ENCODE measurements at places on chromosomes 4 and X.

DNA sequence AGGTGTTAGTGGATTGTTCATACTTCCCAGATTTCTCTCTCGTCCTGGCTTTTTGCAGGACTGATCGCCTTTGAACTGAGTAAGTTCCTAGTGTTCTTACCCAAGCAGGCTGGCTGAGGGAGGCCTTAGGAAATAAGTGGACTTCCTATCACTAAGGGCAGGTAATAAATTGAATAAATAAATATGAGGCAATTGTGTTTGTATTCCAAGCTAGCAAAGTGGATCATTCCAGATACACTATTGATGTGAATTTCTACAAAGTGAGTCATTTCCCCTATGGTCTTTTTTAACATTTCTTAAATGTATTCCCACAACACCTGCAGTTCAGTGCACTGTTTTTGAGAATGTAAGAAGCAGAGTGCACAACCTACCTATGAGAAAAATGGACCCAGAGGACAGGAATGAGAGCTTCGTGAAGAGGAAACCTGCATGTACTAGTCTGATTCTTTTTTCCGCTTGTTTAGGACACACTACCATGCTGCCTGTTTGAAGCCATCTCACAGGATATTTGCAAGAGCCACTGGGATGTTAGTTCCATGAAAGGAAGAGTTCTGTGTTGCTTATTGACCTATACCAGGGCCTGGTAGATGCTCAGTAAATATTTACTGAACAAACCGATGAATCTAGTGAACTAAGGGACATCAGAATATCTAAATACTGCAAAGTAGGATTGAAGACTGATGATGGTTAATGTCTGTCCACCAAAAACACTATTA lies 29.0 kb upstream of the SMAD1 start:
- no peak for DNase-seq

DNA sequence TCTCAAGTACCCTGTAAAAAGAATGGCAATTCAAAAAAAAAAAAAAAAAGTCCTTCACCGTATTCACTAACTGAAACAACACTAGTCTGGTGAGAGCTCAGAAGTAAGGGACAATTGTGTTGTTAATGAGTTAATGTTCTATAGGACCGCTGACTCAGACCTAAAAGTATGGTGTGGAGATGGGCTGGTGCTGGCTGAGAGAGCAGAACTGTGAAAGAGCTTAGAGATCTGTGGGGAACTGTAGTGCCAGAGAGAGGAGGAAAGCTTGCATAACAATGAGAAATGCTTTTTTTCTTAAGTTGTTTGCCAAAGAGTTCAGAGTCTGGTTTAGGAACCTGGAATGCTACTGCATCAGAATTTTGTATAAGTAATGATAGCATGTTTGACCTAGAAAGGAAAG lies 65.1 kb downstream of the LHFPL1 start:
- no peak for DNase-seq

- no peak for DNase-seq
Observed at GRCh38 chrX:10414156-10414824, 206.1 kb downstream of the MID1 start.

DNA sequence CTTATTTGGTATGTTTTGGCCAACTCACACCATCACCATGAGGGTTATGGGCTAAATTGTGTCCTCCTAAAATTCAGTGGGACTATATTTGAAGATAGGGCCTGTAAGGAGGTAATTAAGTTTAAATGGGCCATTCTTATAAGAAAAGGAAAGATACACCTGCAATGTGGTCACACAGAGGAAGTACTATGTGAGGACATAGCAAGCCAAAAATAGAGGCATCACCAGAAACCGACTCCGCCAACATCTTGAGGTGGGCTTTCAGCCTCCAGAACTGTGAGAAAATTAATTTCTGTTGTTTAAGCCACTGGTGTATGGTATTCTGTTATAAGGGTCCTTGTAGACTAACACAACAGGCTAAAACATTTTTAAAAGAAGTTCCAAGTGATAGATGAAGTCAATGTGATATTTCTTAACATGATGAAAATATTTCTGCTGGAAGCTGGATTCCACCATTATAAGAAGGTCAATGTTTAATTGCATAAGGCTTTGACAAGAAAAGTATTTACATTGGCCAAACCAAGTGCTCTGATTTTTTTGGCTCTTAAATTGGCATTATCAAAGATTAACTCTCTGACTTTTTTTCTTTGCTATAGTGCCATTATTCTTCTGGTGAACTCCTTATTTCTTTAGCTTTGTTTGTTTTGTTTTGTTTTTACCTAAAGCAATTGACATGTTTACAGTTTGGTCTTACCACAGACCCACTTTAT lies 540.9 kb downstream of the PPARGC1A start:
- DNase-seq = no peak

GRCh38 chrX:29243942-29244341 lies 656.7 kb downstream of the IL1RAPL1 start:
- DNase-seq = no peak

DNA sequence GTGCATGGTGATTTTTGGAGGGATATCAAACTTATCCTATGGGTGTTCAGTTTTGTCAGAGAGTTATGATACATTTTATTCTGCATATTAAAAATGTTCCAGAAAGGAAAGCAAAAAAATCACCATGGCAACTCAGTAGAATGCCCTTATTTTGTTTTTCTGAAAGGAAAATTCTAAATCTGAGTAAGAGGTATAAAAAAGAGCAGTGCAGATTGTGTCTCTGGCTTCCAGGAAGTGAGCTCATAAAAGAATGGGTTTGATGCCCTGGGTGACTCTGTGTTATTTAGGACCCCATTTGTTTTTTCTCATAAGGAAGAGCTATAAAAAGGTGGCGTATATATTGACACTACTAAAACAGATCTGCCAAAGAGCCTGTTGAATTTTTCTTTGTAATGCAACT lies 128.8 kb downstream of the UCHL1 start:
- no peak for DNase-seq

GRCh38 chr4:129278868-129279267 lies 182.9 kb downstream of the C4orf33 start:
- no peak for DNase-seq

GRCh38 chrX:17459008-17459611 lies 84.1 kb downstream of the NHS start:
- no peak for DNase-seq

GRCh38 chr4:159455675-159456237 lies 352.9 kb downstream of the RAPGEF2 start:
- no peak for DNase-seq

GRCh38 chr4:2443061-2443730 lies 24.4 kb downstream of the CFAP99 start:
- no peak for DNase-seq

DNA sequence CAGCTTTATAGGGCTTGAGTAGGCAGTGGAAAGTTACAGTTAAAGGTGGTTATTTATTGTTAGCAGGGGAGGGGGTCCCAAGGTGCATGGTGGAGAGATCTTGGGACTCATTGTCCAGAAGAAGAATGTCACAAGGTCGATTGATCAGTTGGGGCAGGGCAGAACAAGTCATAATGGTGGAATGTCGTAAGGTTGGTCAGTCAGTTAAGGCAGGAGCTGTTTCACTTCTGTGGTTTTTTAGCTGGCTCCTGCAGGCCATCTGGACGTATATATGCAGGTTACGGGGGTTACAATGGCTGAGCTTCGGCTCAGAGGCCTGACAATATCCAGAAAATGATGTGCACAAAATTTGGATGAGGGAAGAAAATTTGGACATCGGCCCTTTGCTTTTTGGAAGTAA lies 7.1 kb downstream of the OFD1 start:
- no peak for DNase-seq

DNA sequence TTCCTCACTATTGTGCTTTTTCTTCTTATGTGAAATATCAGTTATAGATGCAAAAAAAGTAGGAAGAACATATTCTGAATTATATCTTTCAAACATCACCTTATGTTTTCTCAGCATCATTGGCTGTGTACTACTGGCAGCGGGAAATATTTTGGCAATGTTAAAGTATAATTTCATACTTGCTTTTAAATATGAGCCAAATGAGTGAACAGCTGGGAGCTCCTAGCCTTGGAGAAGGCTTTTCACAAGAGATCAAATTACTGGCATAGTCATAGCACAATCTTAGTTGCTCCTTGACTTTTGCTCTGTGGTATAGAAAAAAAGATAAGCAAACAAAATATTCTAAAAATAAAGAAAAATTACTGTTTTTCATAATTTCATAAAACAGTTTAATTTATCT lies 1575.8 kb upstream of the PABPC4L start:
- DNase-seq = no peak

DNA sequence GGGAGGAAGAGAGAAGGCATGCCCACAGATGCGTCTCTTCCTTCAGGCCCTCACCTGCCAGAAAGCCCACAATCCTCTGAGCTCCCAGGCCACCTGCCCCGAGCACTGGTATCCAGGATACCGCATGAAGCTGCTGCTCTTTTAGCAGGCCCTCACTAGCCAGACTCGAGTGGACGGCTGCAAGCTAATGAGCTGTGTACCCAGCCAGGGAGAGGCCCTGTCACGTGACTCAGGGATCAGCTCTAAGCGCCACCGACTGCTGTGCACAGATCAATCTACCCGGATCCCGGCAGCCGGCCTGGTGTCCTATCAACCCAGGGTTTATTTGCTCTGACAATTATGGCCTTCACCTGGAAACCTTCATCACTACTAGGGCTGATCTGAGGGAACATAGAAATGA lies 39.0 kb downstream of the BCOR start:
- no peak for DNase-seq

GRCh38 chrX:18692541-18692940 lies 14.9 kb upstream of the PPEF1 start:
- DNase-seq = no peak

DNA sequence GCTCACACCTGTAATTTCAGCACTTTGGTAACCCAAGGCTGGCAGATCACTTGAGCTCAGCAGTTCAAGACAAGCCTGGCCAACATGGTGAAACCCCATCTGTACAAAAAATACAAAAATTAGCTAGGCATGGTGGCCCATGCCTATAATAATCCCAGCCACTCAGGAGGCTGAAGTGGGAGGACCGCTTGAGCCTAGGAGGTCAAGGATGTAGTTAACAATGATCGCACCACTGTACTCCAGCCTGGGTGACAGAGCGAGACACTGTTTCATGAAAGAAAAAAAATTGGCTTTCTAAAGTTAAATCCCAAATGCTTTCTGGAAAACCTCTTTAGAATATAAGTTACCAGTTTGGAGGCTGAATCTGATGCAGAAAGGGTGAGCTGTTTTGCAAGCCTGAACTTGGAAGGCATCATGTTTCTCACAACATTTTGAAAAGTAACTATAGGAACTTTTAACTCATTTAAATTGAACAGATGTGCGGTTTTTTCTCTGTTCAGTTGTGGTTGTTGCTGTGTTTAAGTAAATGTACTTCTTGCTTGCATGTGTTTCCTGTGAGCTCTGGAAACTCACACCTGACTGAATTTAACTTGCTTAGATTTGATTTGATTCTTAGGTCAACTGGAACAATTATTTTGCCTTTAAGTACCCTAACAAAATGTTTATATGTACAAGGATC lies 39.8 kb upstream of the TMEM131L start:
- no peak for DNase-seq

- DNase-seq = no peak
Observed at GRCh38 chr4:1738410-1738809, 17.1 kb downstream of the TACC3 start.

DNA sequence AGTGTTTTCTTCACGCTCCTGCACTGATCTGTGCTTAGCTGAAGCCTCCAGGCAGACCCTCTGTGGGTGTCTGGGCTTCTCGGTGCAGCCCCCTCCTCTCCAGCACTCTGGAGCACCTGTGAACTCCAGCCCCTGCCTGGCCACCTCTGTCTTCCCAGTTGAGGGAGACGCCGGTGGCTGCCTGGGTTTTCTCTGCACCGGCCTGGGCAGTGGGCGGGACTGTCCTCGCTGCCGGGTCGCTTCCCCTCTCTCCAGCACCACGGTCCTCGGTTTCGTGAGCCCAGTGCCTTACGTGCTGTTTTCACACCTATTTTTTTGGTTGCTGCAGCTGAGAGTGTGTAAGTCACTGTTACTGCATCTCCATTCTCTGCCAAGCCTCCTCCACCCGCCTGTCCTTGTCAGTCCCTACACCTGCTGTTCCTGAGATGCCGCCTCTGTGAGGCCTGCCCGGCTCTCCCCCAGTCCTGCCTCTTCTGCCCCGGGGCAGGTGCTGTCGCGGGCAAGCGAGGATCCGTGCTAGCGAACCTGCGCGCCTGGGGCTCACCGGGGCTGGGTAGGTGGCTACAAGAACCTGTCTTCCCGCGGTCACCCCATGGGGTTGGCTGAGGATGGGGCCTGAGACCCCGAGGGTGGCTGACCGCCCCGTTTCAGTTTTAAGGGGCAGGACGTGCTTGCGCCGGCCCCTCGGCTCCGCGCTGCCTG lies 2.4 kb upstream of the FGFRL1 start:
- no peak for DNase-seq

DNA sequence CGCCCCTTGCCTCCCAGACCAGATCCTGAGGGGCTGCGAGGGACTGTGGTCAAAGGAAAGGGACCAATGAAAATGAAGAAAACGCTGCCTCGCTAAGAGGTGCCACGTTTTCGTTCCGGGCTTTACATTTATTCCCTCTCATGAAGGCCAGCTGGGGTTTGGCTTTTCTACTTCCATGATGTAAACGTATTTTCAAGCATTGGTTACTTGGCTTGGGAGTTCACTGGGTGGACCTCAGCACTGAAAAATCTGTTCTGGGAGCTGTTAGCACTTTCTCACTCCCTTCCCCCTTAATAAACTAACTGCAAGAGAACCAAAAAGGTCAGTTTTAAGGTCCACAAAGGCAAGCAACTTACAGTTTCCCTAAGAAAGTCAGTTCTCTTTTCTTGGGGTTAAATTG lies 40.6 kb upstream of the ADGRG2 start:
- no peak for DNase-seq

DNA sequence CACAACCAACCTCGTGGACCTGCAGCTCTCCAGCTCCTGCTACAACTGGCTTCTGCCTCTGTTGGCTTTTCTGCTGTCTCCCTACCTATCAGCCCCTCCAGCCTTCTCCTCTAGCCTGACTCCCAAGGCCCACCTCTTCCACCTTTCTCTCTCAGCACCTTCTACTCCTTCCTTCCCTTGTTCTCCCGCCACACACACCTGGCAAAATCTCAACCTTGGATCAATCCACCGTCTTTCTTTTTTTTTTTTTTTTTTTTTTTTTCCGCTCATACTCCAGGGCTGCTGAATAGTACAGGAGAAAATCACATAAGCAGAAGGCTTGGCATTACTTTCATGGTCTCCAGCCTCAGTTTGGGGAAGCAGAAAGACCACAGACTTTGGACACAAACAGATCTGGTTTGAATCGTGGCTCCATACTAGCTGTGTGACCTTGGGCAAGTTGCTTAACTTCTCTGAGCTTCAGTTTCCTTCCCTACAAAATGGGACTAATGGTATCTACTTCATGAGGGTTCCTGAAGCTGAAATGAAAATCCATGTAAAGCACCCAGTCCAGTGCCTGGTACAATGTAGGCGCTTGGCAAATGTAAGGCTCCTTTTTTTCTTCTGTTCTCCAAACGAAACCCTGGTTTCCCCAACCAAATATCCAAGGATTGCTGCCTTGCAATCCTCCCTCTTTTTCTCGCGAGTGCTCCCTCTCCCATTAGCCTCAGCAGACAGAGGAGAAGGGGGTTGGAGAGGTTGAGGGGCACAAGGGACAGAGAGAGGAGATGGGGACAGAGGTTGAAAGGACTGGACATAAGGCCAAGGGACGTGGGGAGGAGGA lies 1.7 kb downstream of the FGD1 start:
- no peak for DNase-seq

- no peak for DNase-seq
Observed at GRCh38 chr4:104967034-104967401, 179.7 kb upstream of the TET2 start.

GRCh38 chrX:3938587-3938986 lies 225.1 kb upstream of the PRKX start:
- DNase-seq = no peak

Measured in activated CD8-positive, alpha-beta memory T cell treated with anti-CD3 and anti-CD28 coated beads for 1 hour (primary cell).